Activated naive CD4-positive, alpha-beta T cell treated with anti-CD3 and anti-CD28 coated beads, Interleukin-2, amount 10 ng/mL, durations not matched to agents 5 hours and 36 hours (primary cell): ENCODE measurements at places on chromosomes 16 and 17. TPM values are rescaled to one million over a fixed set of nuclear protein-coding genes. Genes with fewer than 3 reads are reported as not detected.

The RNF227 gene
- total RNA-seq: 5.6 TPM

The LRRC37A gene
- total RNA-seq: 8.0 TPM

The RAB11FIP4 gene
- total RNA-seq: 40.2 TPM

The C16orf95 gene
- 5.3 TPM for total RNA-seq

The C1QTNF8 gene
- total RNA-seq: not detected

The MT1G gene
- total RNA-seq: 4.7 TPM

The ITGAX gene
- total RNA-seq: 3.3 TPM

The TBC1D3G gene
- not detected for total RNA-seq
